ENCODE measurements at places on chromosomes 7 and 10.

DNA sequence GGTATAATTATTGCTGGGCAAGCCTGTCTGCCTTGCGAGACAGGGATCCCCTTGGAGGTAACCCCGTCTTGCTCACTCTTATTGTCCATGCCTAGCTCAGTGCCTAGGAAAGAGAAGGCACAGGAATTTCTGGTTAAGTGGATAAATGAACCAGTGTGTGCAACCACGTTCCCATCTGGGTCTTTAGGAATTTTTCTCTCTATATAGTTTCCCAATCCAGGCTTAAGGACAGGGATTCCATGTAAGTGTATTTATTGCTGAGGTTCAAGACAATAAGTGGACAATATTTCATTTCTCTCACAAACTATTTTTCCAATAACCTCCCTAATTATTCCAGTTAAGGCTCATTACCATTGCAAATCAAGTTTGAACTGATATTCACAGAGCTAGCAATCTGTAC lies 8.9 kb upstream of the ADAM12 start:
- no peak for DNase-seq

DNA sequence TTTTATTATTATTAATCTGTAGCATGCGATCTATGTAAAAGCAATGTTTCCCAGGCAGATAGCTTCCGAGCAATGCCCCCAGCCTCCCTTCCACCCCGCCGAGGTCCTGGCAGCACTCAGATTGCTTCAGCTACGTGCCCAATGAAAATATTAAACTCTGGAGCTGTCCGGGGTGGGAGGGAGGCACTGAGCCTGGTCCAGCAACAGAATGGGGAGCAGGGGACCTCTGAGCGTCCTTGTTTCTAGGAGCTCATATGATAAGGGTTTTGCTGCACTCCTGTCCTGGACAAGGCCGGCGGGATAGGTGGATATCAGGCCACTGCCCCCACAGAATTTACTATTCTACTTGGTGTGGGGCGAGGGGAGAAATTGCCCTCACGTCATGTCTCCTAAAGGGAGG lies 44.5 kb upstream of the CDK1 start:
- no peak for DNase-seq

- DNase-seq: no peak
Measured at GRCh38 chr10:14815681-14816080, 22.2 kb downstream of the CDNF start.

DNA sequence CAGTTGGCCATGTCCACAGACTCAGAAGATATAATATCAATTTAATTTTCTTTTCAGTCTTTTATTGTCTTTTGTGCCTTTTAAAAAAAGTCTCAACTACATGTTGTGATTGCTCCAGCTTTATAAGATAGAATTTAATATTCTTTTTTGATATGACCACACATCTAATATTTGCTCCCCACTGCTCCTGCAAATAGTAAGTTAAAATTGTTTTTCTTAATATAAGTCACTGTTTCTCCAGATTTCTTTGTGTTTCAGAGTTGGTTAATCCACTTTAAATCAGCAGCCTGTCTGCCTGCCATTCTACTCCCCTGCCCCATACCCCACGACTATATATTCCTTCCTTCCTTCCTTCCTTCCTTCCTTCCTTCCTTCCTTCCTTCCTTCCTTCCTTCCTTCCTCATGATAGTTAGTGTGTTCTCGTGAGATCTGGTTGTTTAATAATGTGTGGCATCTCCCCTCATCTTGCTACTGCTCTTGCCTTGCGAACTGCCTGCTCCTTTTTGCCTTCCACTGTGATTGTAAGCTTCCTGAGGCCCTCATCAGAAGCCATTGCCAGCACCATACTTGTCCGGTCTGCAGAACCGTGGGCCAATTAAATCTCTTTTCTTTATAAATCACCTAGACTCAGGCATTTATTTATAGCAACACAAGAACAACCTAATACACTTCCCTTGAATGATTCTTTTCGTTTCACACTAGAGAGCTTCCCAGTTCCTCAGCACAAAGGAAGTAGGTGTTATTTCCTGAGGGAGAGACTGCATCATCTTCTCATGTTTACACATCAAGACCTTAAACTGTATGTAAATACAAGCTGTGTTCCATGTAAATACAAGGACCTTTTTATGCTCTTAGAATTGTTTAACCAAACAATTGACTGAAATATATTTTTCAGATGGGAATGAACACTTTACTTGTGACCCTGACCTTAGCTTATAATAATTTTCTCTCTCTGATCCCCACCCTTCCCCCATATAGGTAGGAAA lies 24.5 kb downstream of the TAS2R16 start:
- no peak for DNase-seq

DNA sequence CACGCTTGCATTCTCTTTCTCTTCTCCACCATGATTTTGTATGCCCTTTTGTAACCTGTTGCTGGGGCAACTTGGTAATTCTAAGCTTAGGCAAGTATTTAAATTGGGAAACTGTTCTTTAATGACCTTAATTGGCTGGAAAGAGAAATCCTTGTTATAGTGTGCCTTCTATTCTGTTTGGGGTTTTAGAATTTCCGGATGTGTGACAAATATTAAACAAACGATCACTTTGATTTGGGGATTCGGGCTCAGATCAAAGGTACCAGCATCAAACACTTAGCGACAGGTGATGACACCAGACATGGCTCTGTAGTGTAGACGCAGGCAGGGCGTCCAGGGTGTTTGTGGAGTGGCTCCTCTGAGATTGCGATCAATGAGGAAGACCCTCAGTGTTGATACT lies 55.0 kb downstream of the RAB11FIP2 start:
- DNase-seq: no peak

DNA sequence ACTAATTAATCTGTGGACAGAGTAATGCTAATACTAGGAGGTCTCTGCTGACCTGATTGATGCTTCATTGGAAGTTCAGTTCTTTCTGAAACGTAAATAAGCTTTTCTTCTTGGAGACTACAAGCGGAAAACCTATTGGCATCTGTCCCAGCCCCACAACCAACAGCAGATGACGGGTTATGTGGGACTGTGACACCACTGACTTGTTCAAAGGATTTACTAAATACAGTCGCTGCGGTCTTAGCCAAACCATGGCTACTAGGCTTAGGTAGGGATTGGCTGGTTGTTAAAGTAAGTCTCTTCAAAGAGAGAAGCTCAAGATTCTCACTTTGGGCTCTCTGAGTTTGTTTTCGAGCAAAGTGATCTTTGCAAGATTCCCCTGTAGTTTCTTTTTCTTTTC lies 68.3 kb downstream of the HYCC1 start:
- DNase-seq: no peak

DNA sequence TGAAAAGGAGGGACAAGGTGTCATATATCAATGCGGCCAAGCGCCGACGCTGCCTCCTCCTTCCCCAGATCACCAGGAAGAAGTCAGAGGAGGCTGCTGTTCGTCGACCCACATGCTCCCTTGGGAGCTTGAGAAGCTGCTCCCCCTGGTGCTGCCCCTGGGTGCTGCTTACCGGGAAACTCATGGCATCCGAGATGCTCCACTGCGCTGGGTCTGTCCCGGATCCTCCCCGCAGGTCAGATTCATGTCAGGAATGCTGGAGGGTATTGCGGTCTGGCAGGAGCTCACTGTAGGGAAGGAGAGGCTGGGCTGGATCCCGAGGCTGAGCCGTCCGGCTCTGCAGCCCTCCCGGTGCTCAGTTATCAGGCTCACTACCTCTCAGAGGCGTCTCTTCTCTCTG lies 123.7 kb upstream of the FAM20C start:
- no peak for DNase-seq

DNA sequence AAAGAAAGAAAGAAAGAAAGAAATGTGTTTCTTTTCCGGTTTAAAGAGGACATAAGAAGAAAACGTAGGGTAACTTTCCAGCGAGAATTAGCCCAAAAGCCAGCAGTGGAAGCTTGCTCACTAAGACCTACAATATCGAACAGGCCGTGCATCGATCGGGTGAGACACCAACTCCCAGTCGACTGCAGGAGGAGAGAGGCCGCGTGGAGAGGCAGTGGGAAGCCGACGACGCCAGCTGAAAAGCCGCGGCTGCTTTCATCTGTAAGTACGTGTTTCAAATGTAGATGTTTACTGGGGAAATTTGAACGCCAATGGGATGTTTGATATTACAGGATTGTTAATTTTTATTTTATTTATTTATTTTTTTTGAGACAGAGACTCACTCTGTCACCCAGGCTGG lies 28.6 kb upstream of the GIMAP8 start:
- no peak for DNase-seq

GRCh38 chr10:78820007-78820362 lies 248.8 kb upstream of the ZMIZ1 start:
- no peak for DNase-seq

DNA sequence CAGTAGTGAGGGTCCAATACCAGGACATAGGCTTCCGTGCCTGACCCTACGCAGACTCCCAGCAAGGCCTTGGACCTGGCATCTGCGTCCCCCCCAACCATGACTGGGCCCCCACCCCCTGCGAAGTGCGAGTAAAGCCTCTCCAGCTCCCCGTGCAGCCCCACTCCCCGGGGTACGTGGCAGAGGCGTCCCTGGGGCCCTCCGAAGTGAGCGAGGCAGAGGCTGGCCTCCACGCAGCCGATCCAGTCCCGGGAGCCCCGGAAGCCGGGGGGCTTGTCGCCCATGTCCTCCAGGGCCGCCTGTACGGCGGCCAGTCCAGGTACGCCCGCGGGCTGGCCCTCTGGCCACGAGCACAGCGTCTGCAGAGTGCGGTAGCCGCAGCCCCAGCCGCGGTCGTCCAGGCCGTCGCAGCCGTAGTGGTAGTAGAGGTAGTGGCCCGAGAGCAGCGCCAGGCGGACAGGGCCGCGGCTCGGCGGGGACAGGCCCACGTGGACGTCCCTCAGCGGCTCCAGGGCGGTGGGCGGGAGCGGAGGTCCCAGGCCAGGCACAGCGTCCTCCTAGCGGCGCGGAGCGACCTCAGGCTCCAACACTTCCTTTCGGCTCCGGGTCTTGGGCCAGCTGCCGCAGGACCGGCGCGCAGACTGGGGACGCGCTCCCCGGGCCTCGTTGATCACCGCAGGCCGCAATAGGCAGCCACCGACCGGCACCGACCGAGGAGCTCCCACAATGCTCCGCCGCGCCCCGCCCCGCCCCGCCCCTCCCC lies at the start of gene UFSP1:
Gene UFSP1, minus strand, starts transcription at position 728 of the 763 bp plus-strand sequence. Its CDS starts 444 bp downstream, at position 284.
- no peak for DNase-seq

- no peak for DNase-seq
Measured at GRCh38 chr10:124588736-124589490, 127.3 kb downstream of the LHPP start.

GRCh38 chr7:157870644-157871290 lies 534.0 kb downstream of the DNAJB6 start:
- DNase-seq: no peak

- no peak for DNase-seq
Measured at GRCh38 chr10:132611986-132612385, 74.4 kb downstream of the INPP5A start.

GRCh38 chr10:7819121-7819460 lies 786 bp downstream of the TAF3 start:
- DNase-seq: no peak

DNA sequence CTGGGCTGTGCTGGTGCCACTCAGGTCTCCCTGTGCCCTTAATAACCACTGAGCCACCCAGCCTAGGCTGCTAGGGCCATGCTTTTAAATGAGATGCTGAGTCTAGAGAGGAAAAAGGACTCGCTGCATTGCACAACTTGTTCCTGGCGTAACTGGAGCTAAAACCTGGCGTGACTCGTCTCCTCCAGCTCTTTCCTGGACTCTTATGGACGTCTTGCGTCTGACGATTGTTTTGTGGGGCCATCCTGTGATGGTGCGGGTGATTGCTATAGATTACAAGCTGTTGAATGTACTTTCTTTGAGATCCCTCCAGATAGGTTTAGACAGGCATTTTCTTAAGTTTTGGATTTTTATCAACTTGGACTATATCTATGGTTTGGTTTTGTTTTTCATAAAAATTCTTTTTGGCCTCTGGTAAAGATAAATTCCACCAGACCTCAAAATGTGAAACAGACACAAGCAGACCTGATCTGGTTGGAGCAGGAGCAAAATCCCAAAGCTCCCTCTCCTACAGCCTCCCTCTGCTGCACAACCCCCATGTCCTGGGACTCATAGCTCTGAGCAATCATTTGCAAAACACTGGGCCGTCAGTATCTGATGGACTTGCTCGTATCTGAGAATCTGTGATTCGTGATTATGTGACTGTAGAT lies 230.3 kb downstream of the ARHGAP12 start:
- DNase-seq: no peak
